NCI-H2081 (cell line): ENCODE measurements at places on chromosomes 11 and 22.

DNA sequence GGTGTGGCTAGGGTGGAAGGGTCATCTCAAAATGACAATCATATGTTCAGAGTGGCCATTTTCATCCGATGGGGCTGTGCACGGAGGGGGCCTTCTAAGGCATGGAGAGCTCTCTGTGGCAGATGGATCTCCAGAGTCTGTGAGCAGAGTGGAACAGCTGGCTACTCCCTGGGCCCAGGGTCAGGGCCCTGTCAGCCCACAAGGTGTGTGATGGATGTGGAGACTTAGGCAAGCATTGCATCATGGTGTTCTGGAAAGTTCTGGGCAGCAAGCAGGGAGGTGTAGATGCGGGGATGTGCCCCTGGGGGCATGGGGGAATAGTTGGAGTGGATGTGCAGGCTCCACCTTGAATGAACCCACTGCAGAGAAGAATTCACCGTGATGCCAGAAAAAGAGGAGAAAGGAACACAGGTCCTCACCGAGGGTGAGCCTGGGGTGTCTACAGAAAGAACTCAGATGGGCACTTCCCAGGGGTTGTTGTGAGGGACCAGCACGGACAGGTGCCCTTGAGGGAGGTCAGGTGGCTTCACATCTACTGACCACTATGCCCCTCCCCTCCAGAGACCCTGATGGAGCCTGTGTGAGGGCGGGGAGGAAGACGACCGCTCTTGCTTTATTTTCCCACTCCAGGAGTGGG lies 51.1 kb downstream of the CHRDL2 start:
- no peak for DNase-seq

DNA sequence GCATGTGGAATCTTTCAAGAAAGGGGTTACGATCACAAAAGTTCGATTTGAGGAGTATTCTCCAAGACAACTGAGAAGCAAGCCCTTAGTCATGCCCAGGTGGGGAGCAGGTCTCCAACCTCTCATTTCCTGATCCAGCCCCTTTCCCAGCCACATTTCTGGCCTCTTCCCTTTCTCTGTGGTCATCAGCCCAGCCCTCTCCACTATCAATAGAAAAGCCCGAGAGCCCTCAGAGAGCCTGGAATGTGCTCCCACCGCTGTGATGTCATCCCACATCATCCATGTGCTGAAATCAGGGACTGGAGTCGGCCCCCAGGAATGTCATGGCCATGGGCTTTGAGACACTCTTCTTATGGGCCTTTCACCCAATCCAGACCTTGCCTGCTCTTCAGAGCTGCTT lies 62.6 kb downstream of the KCNJ1 start:
- no peak for DNase-seq

GRCh38 chr22:39109361-39109760 lies 12.3 kb downstream of the APOBEC3H start:
- no peak for DNase-seq

- no peak for DNase-seq
These were observed 36.0 kb downstream of the COMMD9 start for GRCh38 chr11:36253238-36253637.

- no peak for DNase-seq
These were observed 51.9 kb upstream of the CDON start for GRCh38 chr11:126114486-126115126.

DNA sequence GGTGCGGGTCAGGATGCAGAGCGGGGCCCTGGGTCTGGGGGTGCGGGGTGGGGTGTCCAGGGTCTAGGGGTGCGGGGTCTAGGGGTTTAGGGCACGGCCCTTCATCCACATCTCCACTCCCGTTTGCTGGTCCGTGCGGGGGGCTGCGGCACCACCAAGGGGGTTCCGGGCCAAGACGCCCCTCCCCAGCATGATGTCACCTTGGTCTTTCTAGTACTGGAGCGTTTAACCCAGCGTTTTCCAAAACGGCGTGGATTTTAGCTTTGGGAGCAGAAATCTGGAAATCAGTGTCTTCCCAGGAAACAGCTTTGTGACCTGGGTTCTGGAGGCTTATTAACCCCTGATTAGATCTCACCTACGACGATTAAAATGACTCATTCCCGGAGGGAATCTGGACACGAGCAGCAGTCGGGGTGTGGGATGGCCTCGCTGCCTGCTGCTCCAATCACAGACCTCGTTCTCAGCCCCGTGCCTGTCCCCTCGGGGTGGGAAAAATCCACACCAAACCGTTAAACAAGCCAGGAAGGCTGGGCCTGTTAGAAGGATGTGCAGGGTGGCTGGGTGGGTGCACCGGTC lies 759 bp downstream of the AP2A2 start:
- no peak for DNase-seq

DNA sequence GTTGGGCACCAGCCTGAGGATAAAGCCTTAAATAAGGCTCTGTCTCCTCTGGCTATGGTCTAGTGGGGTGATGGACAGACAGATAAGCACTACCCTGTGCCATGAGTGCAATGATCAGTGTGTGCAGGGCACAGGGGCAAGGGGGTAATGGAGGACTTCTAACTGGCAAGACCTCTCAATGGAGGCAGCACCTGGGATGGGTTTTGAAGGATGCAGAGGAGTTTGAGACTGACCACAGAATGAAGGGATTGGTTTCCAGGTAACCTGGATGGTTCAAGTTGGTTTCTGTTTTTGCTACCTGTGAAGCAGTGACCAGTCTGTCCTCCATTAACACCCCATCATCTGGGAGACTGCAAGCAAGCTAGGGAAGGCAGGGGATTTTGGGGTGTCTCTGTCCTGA lies 27.8 kb upstream of the PICK1 start:
- DNase-seq: no peak

DNA sequence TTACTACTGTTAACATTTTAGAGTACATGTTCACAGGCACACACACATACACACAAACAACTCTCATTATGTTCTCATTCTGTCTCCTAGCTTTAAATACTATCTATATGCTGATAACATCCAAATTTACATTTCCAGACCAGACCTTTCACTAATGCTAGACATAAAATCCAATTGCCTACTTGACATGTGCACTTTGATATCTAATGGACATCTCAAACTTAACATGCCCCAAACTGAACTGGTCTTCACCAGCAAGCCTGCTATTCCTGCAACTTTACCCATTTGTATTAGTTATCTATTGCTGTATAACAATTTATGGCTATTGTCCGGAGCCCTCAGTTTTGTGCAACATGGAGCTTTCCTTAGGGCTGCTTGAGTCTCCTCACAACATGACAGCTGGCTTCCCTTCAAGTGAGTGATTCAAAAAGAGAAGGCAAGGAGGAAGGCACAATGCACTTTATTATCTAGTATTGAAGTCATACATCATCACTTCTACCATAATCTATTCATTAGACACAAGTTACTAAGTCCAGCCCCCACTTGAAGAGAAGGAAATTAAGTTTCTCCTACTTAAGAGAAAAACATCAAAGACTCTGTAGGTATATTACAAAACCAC lies 3.0 kb downstream of the SLC36A4 start:
- DNase-seq: no peak

DNA sequence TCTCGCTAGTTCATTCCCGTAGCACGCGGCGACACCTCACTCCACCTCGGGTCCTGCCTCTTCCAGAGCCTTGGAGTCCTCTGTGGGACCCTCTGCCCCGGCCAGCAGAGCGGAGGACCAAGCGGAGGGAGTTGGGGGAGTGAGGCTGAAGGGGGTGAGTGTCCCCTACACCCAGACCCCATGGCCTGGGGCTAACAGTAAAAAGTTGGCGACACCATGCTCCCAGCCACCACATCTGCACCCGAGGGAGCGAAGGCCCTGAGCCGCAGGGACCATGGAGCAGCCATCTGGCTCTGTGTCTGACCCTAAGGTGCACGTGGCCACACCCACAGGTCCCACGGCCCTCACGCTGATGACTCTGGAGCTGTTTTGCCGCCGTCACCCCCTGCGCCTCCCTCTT lies 293.8 kb downstream of the BRD1 start:
- DNase-seq: no peak

- no peak for DNase-seq
These were observed 855.4 kb upstream of the CHORDC1 start for GRCh38 chr11:91078221-91078620.

DNA sequence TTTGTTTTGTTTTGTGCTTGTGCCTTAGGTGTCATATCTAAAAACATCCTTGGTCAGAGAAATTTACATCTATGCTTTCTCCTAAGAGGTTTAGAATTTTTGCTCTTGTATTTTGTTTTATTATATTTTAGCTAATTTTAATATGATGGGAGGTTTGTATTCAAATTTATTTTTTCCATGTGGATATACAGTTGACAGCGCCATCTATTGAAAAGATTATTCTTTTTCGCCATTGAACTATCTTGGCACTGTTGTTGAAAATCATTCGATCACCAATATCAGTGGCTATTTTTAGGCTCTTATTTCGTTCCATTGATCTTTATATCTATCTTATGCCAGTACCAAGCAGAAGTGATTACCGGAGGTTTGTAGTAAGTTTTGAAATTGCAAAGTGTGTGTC lies 510.3 kb downstream of the BRD1 start:
- DNase-seq: no peak

GRCh38 chr11:23497040-23497439 lies 636.8 kb upstream of the CCDC179 start:
- no peak for DNase-seq

GRCh38 chr11:34239465-34240149 lies 118.2 kb downstream of the ABTB2 start:
- DNase-seq: no peak

- DNase-seq: no peak
These were observed 19.9 kb downstream of the SEC14L6 start for GRCh38 chr22:30526656-30527055.
